ENCODE measurements at places on chromosomes 6 and 20.

DNA sequence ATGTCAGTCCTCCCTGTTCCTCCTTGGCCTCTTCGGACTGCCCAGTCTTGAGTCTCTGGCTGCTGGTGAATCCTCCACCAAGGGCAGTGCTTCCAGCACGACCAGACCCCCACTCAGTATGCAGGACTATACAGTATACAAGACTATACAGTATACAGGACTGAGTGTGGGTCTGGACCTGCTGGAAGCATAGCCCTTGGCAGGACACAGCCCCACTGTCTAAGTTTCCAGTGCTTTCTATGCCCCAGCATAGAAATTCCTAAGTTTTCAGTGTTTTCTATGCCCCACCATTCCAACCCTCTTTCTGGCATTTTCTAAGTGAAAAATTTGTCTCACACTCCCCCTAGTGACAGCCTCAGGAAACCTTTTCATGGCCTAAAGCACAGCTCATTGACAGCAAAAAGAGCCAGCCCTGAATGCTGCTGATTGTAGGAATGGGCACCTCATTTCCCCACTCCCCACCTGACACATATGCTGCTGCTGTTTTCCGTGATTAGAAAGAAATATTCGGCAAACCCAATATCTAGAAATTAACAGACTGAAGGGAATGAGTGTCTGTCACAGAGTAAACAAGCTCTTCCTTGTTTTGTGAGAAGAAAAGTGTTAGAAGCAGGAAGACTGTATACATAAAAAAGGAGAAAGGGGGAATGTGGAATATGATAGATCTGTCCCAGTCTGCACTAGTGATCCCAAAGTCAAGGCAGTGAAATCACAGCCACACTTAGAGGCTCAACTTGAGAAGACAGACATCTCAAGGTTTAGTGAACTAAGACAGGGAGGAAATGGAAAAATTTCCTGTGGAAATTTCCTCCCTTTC, 206.9 kb downstream of the IBTK start:
- DNase-seq: no peak

- no peak for DNase-seq
These were observed 35.1 kb upstream of the DUSP22 start for GRCh38 chr6:257031-257725.

- no peak for DNase-seq
These were observed 102.3 kb downstream of the ARHGAP18 start for GRCh38 chr6:129607581-129608186.

GRCh38 chr6:38352636-38353035, 287.1 kb downstream of the BTBD9 start:
- no peak for DNase-seq

DNA sequence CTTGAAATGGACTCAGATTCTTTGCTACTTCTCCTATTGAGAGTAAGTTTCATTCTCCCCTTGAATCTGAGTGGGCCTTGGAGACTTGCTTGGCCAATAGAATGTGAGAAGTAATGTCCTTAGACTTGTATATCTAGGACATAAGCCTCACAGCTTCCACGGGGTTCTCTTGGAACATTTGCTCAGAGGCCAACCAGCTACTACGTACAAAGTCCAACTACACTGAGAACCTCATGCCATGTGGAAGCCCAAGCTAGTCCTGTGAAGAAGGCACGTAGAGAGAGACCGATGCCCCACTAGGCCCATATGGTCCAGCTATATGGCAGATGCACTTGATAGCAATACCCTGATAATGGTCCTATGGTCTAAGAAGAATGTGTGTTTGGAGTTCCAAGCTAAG, 22.9 kb downstream of the TMEM14A start:
- no peak for DNase-seq

- no peak for DNase-seq
These were observed 64.3 kb upstream of the BTBD3 start for GRCh38 chr20:11853359-11853758.

GRCh38 chr6:142406131-142406530, 104.3 kb downstream of the ADGRG6 start:
- DNase-seq: no peak

DNA sequence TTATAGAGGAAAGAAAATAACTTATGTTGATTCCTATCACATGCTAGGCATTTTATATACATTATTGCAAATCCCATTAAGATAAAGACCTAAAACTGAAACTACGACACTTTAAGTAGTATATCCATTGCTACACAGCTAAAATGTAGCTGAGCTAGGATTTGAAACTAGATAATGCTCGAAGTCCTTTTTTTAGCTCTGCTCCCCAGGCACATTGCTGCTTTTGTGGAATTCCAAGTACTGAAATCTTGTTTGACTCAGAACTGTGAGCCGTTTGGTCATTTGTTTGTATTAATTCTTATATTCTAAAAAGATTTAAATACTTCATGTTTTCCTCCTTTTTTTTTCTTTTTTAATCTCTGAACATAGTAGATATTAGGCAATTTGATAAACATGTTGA, 644.8 kb downstream of the HACE1 start:
- no peak for DNase-seq

- DNase-seq: no peak
These were observed 1.1 kb upstream of the PTK7 start for GRCh38 chr6:43074847-43075669.

- no peak for DNase-seq
These were observed 279.5 kb downstream of the LRFN2 start for GRCh38 chr6:40307712-40308111.

DNA sequence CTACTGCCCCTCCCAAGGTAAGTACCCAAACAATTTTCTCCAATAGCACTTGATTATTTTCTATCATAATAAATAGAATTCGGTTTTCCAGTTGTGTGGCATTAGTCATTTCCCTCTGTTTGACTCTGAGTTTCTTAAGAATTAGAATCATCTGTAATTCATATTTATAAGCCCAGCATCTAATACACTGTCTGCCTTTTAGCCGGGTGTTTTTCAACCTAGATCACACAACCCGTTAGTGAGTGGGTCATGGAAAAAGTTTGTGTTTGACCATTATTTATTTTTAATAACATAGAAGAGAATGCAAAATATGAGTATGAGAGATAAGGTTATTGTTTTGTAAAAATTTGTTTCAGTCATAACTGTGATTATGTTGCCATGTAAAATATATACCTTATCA, 701.6 kb downstream of the RFPL4B start:
- no peak for DNase-seq

GRCh38 chr6:162289972-162290371, 437.6 kb downstream of the PRKN start:
- no peak for DNase-seq

GRCh38 chr20:45970646-45971424, 1.2 kb downstream of the ZNF335 start:
- DNase-seq: peak; percentile 38

DNA sequence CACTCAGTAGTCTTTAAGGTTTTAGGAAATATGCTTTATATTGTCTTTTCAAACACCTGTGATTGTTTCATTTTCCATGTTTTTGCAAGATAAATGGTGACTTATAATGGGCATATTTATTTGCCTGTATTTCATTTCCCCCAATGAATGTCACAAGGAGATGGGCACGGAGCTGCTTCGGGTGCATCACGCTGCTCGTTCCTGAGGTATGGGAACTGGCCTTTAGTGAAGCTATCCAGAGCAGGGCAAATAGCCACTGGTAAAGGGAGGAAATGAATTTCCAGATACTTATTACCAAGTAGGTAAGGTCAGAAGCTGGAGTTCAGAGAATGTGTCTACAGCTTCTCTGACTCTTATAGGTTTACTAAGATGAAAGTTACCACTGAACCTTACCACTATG, 3.7 kb downstream of the POU3F2 start:
- DNase-seq: no peak

GRCh38 chr6:4608361-4609115, 167.7 kb upstream of the CDYL start:
- no peak for DNase-seq

- DNase-seq: no peak
These were observed 988.5 kb upstream of the ADGRB3 start for GRCh38 chr6:67646550-67646949.

DNA sequence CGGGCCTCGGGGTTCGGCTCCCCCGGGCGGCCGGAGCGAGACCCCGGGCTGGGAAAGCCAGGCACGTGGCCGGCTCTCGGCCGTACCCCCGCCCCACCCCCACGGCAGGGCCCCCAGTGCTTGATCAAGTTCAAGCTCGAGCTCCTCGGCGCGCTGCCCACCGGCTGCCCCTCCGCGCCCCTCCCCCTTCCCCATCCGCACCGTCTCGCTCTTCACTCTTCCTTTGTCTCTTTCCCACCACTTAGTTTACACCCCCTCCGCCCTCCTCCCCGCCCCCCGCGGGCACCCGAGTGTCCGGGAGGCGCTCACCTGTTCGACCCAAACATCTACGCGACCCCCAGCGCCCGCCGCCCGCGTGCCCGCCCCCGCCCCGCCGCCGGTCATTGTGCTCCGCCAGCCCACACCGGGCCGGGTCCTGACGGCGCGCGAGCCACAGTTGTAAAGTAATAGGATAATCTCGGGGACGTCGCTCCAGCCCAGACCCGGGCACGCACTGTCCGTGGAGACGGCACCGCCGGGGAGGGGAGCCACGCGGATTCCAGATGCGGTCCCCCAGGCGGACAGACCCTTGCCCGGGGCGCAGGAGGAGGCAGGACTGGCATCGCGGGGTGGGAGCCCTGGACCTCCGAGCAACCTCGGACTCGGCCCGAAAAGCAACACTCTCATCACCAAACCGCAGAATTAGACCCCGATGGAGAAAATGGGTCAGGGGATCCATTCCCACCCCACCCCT, 100.7 kb downstream of the NOL4L start:
- DNase-seq: no peak

DNA sequence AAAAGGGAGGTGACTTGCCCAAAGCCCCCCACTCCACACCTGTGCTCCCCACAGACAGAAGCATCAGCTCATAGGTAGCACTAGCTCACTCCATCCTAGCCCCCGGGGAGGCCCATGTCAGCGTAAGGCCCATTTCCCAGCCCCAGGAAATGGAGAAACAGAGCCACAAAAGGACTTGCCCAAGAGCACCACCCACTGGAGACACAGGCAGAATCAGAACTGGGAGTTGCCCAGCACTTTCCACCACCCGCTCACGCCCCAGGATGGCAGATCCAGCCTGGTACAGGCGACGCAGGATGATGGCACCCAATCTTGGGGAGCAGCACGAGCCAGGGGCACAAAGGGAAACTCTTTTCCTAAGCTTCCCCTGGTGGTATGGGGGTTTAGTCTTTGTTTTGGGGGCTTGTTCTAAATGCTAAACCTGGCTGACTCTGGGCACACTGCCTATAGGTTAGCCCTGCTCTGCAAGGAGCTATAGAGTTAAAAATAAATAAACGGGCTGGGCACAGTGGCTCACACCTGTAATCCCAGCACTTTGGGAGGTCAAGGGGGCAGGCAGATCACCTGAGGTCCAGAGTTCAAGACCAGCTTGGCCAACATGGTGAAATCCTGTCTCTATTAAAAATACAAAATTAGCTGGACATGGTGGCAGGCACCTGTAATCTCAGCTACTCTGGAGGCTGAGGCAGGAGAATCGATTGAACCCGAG, 11.8 kb downstream of the C20orf203 start:
- DNase-seq: no peak

DNA sequence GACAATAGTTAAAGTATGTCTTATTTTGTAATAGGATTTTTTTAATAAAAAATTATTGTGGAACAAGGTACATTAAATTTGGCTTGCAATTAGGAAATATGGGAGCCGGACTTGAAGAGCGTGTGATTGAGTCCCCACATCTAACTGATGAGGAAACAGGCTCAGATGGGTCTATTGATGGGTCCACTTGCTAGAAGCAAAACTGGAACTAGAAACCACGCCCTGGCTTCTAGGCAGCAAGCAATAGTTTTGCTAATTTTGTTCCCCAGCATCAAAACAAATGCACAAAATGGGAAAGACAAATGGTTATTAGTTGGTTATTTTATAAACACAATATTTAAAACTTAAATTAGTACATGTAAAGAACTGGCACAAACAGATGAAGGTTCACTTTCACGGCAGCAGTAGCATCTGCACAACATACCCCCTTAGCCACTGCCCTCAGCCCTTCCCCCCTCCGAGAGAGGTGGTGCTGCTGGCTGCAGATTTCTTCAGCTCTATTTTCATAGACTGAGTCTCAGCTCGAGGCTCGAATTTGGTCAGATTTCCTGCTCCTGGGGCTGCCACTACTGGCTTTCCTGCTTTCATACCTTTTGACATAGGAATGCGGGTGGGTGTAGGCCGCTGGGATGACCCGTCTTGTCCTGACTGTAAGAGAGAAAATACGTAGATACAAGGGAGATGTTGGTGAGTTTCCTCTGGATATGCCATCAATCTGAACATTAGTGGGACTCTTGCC, 23.8 kb upstream of the TMEM30A start:
- no peak for DNase-seq

- DNase-seq: peak; percentile 32
These were observed 80.4 kb upstream of the BTN3A2 start for GRCh38 chr6:26284537-26285142.

DNA sequence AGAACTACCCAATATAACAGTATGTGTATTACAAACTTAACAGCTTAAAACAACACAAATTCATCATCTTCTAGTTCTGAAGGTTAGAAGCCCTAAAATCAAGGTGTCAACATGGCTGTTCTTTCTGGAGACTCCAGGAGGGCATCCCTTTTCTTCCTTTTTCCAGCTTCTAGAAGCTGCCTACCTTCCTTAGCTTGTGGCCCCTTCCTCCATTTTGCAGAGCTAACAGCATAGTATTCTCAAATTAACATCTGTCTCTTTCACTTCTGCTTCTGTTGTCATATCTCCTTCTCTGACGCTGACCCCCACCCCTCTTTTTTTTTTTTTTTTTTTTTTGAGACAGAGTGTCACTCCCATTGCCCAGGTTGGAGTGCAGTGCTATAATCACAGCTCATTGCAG, 52.8 kb upstream of the AKIRIN2 start:
- DNase-seq: peak; percentile 50

DNA sequence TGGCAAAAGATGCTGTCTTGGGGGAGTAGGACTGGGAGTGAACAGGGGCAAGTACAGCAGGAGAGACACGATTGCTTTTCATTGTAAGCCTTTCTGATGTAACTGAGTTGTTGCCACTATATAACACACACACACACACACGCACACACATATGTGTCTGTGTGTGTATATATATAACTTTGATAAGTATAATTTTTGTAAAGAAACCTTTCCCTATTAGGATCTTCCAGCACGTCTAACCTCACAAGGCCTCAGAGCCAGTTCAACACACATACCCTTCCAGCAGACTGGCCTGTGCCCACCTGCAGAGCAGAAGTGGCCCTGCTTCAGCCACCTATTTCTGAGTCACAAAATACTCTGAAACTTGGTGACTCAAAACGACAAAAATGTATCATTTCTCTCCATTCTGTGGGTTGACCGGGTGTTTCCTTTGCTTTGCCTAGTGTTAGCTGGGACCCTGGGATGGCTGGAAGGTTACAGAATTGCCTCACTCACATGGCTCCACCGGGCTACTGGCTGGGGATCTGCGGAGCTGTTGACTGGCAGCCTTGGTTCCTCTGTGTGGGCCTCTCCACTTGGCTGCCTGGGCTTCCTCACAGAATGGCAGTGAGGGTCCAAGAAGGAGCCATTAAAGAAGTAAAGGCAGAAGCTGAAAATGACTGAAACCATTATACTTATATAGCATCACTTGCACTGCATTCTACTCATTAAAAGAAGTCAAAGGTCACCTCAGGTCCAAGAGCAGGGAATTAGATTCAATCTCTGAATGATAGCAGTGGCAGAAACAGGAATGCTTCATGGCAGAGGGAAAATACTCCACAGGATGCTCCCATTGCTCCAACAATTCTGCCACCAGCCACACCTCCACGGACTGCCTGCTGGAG, 126.4 kb downstream of the BANF2 start:
- DNase-seq: no peak

GRCh38 chr20:39453890-39454289, 491.7 kb downstream of the DHX35 start:
- no peak for DNase-seq
